LNCaP clone FGC (cell line): ENCODE measurements at places on chromosomes 13 and 19.

- no peak for DNase-seq
Observed at GRCh38 chr13:110498327-110498726, 63.2 kb downstream of the RAB20 start.

DNA sequence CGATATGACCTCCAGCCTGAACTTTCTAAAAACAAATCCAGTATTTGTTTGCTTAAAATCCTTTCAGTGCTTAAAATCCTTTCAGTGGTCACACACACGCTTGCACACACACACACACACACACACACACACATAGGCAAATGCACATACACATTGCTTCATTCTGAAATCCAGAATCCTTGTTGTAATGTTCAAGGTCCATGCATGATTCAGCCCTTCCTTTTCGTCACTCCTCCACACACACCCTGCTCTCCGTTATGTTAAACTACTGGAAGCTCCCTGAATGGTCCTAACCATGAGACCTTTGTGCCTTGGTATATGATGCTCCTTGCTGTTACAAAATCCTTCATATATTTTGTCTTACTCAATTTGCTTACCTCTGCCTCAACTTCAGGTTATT is 44.9 kb downstream of the SERTM1 start:
- DNase-seq = no peak

DNA sequence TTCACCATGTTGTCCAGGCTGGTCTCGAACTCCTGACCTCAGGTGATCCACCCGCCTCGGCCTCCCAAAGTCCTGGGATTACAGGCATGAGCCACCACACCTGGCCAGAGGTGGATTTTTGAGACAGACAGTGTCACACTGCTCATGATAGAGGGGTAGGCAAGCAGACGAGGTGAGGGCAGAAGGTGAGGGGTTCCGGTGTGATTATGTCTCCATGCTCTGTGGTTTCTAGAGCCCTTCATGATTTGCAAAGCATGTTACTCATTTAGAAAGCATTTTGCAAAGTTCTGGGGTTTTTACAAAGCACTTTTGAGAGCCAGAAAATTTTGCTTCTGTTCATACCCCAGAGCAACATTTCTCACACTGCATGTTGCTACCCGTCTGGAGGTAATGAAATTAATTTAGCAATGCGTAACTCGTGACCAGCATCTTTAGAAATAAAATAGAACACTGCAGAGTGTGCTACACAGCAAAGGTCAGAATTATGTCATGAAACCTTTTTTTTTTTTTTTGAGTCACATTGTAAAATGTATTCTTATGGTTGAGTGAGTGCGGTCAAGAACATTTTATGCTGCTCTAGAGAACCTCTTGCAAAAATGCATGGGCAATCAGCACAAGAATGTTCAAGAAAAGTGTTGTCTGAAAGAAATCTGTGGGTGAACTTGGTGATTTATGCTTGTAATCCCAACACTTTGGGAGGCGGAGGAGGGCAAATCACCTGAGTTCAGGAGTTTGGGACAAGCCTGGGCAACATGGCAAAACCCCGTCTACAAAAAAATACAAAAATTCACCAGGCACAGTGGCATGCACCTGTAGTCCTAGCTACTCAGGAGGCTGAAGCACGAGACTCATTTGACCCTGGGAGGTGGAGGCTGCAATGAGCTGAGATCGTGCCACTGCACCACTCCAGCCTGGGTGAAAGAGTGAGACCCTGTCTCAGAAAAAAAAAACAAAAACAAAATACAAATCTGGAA is 58.0 kb downstream of the MAP4K1 start:
- no peak for DNase-seq

DNA sequence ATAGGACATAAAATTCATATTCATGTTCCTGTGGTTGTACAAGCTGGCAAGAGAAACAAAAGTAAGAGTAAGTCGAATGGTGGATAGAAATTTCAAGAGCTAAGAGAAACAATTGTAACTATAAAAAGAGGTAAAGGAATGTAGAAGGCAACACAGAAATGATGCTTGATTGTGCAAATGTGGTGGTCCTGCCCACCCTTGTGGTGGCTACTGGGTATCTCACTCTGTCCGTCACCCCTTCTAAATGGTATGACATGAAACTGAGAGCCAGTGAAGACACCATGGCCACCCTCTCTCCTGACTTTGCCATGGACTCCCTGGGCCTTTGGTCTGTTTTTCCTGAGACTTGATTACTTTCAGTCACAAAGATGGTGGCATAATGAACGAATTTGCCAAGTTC is 925.9 kb upstream of the SLITRK6 start:
- no peak for DNase-seq

GRCh38 chr13:42041684-42042035 is 6.8 kb upstream of the DGKH start:
- no peak for DNase-seq

DNA sequence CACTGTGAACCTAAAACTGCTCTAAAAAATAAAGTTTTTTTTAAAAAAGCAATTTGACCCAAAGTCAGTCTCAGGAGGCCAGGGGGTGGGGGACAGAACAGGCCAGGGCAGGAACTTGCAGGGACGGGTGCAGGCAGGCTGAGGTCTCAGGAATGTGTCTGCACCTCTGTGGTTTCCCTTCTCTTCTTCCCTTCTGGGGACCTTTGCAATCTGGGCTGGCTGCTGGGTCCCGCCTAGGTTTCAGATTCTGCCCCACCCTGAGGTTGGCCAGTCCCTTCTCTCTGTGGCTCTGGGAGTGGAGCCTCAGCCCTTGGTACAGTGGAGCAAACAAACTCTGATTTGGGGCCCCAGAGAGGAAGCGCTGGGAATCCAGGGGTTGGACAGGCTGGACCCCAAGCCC is 5.3 kb upstream of the F2RL3 start:
- DNase-seq = no peak

- no peak for DNase-seq
Observed at GRCh38 chr19:33630880-33631608, 9.3 kb downstream of the CHST8 start.
